ENCODE measurements at places on chromosomes 1 and 21.

GRCh38 chr1:20376171-20376570 is 85.5 kb downstream of the VWA5B1 start:
- DNase-seq, result no peak

- DNase-seq, result no peak
Measured at GRCh38 chr1:159141584-159142390, 29.6 kb upstream of the CADM3 start.

DNA sequence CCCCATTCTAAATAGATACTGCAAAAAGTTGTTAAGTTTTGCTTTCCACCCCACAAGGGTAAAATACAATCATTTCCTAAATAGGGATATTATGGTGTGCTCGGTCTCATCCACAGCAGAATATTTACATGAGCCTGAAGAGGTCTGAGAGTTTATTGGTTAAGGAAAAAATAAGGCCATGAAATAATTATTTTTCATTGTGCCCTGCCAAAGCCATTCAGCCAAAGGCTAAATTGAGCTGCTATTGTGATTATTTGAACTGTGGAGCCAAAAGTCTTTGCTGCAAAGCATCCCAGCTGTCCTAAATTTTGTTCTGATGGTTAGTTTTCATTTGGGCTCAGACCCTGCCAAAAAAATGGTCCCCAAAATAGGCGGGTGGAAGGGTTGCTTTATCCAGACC is 298.7 kb upstream of the ESRRG start:
- no peak for DNase-seq

- no peak for DNase-seq
Measured at GRCh38 chr1:157512036-157512969, 40.0 kb downstream of the FCRL5 start.

DNA sequence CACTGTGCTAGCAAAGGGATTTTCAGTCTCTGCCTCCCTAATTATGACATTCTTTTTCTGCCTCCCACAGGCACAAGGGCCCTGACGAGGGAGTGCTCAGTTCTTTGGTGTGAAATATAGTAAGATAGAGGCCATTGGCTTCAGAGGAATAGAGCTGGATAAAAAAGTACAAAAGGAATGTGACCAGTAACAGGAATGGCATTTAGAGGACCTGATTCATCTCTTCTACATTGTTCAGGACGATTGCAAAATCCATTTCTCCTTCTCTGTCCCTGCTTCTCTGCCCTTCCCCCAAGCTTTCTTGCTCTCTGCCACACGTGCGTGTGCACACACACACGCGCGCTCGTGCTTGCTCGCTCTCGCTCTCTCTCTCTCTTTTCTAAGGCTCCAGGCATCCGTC is 668.2 kb downstream of the KIF26B start:
- no peak for DNase-seq

GRCh38 chr21:43195121-43196021 is 26.6 kb downstream of the CRYAA start:
- no peak for DNase-seq

DNA sequence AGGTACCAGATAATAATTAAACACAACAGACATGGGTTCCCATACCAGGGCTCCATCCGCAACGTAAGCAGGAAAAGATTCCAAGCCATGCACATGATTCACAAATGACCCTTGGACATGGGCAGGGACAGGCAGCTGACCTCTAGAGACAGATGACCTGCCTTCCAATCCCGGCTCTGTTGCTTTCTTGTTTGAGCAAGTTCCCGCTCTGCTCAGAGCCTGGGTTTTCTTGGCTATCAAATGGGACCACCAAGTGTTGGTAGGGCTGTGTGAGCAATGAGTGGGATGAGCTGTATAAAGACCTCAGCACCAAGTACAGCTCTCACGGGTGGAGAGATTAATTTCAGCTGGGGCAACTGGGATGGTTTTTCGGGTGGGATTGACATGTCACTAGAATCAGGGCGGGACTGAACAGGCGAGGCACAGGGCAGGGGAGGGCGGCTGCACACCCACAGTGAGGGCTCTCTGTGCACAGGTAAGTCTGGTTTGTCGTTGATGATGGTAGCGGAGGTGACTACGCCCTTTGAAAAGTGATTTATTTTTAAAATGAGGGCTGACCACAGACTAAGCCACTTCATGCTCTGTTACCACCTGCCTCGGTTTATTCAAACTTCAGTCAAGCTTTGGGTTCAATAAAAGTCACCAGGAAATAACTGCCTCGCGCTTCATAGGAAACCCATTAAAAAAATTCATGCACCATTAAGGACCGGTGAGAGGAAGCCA is 57.5 kb upstream of the IFFO2 start:
- no peak for DNase-seq

DNA sequence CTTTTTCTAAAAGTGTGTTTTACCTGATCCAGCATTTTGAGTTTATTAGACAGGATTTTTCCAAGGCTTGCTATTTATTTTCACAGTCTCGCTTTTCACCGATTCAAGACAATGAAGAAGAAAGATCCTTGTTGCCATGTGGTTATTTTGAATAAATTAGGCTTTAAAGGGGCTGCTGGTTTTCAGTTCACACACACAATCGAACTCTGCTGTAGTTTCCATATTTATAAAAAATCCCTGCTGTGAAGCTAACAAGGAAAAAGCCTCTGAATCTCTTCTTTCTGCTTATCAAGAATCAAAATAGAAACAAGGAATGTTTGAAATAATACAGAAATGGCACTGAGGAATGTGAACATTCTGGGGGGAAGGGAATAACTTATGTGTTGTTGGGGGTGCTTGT is 102.5 kb upstream of the KAZN start:
- DNase-seq, result no peak

- DNase-seq, result no peak
Measured at GRCh38 chr1:169298441-169298840, 69.2 kb downstream of the NME7 start.

DNA sequence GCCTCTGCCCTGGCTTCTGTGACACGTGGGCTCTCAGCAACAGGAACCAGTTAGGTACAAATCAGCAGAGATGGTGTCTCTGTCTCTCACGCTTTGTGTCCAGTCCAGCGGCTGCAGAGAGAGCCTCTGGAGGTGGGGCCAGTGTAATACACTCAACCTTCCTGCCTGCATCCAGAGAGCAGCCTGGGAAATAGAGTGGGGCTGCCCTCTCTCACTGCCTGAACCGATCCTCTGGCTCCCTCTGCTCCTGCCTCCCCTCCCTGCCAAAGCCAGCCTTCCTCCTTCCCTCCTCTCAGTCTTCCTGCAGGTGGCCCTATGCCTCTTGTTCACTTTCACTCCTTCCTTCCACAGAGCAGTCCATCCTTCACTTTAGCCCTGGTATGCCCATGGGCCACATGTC is at the start of gene ZNF648:
TSS of gene ZNF648 (minus strand) at position 119 of the 400 bp plus-strand sequence. CDS start 3,702 bp downstream, outside the sequence.
- DNase-seq, result no peak

- no peak for DNase-seq
Measured at GRCh38 chr1:18407166-18408045, 73.3 kb upstream of the KLHDC7A start.
